ENCODE measurements at places on chromosomes 1 and 21.

DNA sequence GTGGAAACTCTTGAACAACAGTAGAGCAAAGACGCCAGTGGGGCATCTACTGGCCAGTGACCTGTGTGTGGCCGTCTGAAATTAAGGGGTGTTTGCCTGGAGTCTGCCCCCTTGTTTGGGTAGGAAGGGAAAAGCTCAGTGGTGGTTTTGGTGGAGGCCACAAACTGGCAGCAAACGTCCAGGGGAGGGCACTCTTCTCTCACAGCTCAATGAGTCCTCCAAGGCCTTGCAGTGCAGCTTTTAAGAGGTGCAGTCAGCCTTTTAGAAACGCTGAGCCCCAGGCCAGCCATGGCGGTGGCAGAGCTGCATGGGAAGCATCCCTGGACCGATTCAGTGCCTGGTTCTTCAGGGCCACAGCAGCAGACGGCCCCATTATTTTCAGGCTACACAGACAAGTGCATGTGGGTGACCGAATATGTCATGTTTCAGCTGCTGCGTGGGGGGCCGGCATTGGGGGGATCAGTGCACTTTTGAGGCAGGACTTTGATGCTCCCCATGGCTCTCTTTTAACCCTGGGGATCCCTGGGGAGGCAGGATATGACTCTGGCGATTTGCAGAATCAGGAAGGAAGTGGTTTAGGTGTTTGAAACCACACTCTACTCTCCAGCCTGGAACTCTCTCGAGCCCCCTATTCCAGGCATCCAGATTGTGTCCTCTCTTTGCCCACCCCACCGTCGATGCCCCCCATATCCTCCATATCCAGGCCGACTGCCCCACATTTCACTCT lies 414.0 kb downstream of the PRDM2 start:
- peak; percentile 84 for DNase-seq

DNA sequence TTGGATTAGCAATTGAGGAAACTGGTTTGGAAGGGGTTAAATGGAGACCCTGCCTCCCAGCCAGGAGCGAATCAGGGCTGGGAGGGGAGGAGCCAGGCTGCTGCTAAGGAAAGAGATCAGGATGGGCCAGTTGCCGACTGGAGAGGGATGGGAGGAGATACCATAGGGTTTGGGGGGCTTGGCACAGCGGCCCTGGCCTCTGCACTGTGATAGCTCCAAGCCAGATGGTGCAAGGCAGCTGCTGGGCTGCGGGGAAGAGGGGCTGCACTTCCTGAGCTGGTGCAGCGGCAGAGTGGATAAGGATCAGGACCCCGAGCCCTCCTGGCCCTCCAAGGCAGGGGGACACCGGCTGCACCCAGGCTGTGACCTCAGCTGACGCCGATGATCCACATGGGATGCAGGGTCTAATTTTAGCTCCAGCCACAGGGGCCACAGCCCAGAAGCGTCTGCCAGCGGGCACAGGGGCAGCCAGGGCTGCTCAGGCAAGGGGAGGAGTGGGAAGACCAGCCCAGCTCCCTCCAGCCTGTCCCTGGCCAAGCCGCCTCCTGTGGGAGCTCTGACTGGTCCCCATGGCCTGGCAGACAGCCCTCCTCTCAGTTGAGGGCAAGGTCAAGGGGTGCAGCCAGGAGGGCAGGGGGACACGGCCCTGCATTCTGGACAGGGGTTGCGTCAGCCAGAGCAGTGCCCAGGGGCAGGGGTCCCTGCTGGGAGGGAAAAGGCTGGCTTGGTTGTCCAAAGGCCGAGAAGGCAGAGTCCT lies at the start of gene EXTL1:
Gene EXTL1 (plus strand): TSS at position 129 of the 757 bp plus-strand sequence. CDS start 872 bp downstream, outside the sequence.
- DNase-seq, result peak; percentile 78

- no peak for DNase-seq
Observed at GRCh38 chr1:67169496-67169895, 3.2 kb downstream of the IL23R start.

GRCh38 chr1:26556111-26556510 lies 26.6 kb downstream of the RPS6KA1 start:
- DNase-seq, result no peak

GRCh38 chr1:67573311-67573872 lies 111.6 kb upstream of the GADD45A start:
- DNase-seq, result no peak

DNA sequence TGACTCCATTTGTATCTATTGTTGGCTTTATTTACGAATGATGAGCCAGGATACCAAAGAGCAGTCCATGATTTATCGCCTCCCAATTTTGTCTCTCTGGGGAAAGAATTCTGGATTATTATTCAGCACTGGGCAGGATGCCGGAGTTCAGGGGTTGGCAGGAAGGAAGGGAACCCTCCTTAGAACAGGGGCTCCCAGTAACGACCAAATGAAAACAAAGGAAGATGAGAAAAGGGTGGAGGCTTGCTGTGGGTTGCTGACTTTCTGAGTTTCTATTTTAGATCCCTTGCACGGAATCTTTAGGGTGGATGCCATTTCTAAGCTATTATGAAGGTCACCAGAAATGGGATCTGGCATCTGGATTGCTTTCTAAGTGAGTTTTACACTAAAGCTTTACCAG lies 231.2 kb upstream of the LYPLAL1 start:
- DNase-seq, result no peak

- DNase-seq, result no peak
Observed at GRCh38 chr1:222097588-222097987, 355.7 kb upstream of the DUSP10 start.

DNA sequence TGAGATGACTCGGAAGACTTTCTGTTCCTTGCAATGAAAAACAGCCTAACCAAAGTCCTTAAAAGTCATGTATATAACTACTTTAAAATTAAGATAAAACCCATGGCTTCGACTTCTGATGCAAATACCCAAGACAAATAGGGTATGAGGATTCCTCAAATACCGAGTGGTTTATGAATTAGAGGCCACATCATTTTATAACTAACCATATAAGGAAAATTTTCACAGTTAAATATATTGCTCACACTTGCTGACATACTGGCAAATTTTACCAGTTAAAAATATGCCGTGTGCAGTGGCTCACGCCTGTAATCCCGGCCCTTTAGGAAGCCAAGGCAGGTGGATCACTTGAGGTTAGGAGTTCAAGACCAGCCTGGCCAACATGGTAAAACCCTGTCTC lies 5.4 kb downstream of the RERE start:
- no peak for DNase-seq

GRCh38 chr1:212867192-212867591 lies 9.1 kb downstream of the FLVCR1 start:
- no peak for DNase-seq

Measured in kidney (tissue), 22 donors.